T-helper 1 cell (primary cell): ENCODE measurements at places on chromosomes 12 and 14.

DNA sequence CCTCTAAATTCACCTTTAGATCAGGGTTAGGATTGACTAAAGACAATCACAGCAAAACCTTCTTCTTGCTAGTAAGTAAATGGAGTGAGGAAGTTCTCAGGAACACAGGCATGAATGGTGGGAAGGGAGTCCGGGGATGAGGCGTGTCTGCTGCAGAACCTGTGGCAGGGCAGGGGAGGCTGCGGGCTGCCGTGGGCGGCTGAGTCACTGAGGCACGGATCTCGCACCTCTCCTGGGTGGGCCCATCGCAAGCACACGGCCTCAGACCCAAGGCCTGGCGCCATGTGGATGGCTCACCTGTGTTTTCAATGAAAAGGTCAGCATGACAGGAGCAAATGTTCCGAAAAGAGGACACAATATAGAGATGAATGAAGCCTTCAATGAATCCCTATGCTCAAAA, 85.4 kb downstream of the PIWIL1 start:
- DNase-seq, result no peak

GRCh38 chr12:54195737-54196347, 7.1 kb upstream of the SMUG1 start:
- no peak for DNase-seq

GRCh38 chr12:3836641-3837040, 36.6 kb downstream of the PARP11 start:
- no peak for DNase-seq

DNA sequence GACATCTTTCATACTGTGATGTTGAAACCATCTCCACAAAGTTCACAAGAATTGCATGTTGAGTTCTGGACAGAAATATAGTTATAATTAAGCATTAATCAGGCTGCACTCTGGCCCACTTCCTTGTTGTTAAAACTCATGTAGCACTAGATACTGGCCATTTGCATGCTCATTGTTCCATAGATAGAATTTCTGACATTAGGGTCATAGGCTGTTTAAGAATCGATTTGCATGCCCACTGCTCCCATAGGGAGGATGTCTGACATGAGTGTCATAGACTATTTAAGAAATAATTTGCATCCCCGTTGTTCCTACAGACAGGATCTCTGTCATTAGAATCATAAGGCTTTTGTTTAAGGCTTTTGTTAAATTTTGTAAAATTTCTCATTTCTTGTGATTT, 50.2 kb downstream of the MYF5 start:
- no peak for DNase-seq

GRCh38 chr12:115691123-115691522, 586.4 kb downstream of the MED13L start:
- DNase-seq, result no peak

DNA sequence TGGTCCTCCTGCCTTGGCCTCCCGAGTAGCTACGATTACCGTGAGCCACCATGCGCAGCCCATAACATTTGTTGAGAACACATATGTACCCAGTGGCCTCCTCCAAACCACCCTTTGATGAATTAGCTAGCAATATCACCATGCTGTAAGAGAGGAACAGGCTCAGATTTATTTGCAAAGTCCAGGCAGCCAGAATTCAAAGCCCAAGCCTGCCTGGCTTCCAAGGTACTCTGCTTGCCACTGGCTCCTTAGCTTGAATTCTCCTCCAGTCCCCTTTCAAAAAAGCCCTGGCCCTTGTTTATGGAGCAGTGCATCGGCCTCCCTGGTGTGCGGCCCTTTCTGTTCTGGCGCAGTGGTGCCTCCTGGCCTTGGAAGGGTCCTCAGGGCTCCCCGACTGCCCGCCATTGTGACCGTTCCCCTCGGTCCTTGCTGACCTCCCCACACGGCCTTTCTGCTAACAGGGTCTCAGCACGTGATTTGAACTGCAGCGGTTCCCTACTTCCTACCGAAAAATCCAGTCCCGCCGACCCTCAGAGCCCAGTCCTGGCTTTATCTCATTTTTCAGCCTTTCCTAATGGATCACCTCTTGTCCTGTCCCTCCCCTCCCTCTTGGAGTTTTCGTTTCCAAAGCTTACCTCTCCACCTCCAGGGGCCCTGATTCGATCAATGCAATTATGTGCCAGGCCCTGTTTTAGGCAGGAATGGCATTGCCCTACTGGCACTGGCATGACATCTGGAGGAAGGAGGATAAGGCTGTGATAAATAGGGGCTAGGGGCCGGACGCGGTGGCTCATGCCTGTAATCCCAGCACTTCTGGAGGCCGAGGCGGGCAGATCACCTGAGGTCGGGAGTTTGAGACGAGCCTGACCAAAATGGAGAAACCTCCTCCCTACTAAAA, 22.0 kb downstream of the SLC25A29 start:
- no peak for DNase-seq

GRCh38 chr12:79373896-79374499, 316.8 kb downstream of the PAWR start:
- no peak for DNase-seq

DNA sequence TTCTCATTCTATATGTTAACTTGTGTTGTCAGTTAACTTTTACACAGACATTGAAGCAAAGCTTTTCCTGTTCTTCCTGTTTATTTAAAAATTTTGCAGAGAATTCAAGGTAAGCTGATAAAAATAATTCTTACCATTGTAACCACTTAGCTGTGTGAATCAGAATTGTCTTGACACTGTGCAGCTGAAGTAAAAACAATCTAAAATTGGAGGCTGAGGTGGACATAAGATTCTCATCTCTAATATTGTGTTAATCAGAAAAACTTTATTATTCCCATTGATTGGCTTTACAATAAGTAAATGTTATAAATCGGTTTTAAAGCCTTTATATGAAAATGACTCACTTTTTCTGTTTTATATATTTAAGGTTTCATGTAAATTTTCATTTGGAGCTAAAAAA, 240.3 kb upstream of the PLEKHG7 start:
- no peak for DNase-seq

GRCh38 chr12:80382254-80382653, 61.8 kb upstream of the PTPRQ start:
- no peak for DNase-seq

DNA sequence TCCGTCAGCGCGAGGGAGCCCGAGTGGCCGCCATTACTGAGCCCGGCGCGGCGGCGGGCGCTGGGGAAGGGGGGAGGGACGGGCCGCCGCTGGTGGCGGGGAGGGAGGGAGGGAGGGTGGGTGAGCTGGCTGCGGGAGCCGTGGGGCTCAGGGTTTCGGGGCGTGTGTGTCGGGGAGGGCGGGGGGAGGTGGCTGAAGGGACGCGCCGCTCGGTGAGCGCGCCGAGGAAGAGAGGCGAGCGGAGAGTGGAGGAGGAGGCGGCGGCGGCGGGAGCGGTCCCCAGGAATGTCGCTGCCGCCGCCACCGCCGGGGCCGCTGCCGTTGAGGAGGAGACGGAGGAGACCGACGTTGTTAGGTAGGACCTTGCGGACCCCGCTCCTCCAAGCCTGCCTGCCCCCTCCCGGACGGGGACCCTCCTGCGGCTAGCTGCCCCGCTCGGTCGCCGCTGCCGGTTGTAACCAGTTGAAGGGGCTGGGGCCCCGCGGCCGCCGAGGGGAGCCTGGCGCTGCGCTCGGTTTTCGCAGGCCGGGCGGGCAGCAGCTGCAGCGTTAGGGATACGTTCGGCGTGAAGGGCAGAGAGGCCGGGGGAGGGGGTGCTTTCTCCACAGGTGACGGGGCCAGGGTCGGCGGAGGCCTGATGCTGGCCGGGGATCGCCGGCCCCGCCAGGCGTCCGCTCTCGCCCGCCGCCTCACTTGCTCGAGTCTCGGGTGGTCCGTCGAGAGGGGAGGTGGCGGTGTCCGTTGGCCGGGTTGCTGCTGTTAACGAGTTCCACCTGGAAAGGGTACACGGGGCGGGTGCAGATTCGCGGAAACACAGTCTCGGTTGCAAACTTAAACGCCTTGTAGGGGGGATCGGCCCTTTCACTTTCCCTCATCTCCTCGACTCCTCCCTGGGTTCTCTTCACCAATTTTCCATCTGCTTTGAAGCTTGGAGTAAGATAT, at the start of gene ARHGAP5:
TSS of gene ARHGAP5 (plus strand) at position 224 of the 942 bp plus-strand sequence. CDS start 13,366 bp downstream, outside the sequence.
- DNase-seq, result peak; percentile 61

GRCh38 chr12:130868412-130868811, 3.5 kb upstream of the RAN start:
- no peak for DNase-seq

DNA sequence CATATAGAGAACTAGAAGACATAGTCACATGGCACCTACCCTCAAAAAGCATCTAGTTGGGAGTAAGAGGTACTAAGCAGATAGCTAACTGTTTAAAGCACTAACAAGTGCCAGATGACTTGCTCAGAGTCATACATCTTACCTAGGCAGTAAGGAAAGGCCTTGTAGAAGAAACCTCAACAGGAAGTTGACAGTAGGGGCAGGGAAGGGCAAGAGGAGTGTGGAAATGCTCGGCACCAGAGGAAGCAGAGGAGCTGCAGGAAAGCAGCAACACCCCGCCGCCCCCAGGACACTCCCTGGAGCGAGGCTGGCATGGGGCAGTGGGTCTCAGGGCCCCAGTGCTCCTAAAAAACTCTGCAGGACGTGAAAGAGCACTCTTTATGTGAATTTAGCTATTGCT, 92.9 kb downstream of the PPP2R5C start:
- no peak for DNase-seq

GRCh38 chr14:54784657-54785056, 118.0 kb downstream of the GCH1 start:
- DNase-seq, result no peak

- DNase-seq, result no peak
Measured at GRCh38 chr12:6551063-6551461, 4.8 kb downstream of the IFFO1 start.

DNA sequence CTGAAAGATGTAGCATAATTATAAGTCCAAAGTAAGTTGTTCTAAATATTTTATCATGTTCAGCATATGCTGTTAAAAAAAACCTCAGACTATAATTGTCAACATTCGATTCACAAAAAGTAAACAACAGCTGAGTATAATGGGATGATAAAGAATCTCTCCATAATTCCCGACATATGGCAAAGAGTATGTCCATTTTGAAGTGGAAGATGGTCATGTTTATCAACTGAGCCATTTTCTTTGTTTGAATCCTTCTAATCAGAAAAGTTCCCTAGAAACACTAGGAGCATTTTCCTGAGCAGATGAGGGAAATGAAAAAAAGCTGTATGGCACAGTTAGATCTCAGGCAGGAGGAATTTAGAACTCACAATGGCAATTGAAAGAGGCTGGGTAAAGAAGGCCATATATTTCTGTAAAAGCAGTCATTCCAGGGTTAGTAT, 192.1 kb upstream of the AMIGO2 start:
- no peak for DNase-seq

DNA sequence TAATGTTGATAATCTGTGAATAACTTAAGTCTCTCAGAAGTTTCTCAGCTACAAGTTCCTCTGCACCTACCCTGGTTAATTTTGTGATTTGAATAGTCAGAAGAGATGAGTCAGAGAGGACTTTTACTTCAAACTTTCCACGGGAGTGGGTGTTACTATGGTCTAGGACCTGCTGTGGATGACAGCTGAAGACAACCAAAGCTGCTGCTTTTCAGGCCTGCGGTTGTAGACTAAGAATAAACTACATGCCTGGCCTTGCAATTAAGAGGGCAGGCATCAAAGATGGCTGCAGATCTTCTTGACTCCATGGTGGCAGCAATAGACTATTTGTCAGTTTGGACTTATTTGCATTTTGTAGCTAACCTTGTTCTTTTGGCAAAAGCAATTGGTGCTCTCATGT, 227.1 kb upstream of the KRR1 start:
- no peak for DNase-seq

DNA sequence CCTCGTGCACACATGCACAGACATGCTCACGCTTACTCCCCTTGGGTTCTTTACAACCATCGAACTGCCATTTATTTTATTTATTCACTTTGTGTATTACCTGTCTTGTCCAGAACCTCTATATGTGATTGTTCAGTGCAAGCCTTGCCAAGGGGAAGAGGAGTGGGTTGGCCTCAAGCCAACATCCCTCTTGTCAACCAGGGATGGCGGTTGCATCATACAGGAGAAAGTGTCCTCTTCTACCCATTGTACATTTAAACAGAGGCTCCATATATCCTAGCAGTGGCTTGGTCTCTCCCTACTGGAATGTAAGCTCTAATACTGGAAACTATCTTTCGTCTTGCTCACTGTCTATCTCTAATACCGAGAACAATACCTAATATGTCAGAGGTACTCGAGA, 108.4 kb downstream of the C12orf42 start:
- DNase-seq, result no peak

- no peak for DNase-seq
Measured at GRCh38 chr12:100173111-100173510, 27.5 kb upstream of the ACTR6 start.

GRCh38 chr12:29427964-29428363, 47.0 kb upstream of the ERGIC2 start:
- DNase-seq, result no peak

GRCh38 chr14:46325157-46325556, 326.4 kb downstream of the RPL10L start:
- DNase-seq, result no peak

- no peak for DNase-seq
Measured at GRCh38 chr12:72677139-72677538, 405.0 kb downstream of the TRHDE start.

DNA sequence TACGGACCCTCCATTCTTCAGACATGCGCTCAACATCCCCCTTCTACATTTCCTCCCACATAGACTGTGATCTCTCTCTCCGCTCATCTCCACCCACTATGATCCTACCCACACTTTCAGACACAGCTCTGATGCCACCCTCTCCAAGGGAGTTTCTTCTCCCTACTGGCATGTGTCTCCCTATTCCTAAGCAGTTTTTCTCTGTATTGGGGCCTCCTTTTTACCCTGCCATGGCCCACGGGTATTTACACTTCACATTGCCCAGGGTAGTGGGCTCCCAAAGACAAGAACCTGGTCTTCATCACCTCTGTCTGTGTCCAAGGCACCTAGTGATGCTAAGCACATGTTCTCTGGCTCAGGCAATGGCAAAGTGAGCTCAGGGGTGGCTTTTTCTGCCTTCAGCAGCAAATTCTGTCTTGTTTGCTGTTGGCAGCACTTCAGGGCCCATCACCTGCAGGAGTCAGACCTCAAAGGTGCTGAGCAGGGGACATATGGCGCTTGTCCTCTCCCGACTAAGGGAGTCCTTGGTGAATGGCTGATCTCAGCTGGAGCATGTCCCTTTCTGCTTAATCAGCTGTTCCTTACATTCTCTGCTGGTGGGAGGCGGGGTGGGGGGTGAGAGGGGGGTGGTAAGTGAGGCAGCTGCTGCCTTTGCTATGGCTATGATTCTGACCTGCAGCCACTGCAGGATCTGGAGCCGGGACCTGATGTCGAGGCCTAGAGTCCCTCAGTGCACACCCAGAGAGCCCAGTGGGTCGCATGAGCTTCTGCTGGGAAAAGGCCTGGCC, 256.8 kb downstream of the PCNX1 start:
- DNase-seq, result no peak

DNA sequence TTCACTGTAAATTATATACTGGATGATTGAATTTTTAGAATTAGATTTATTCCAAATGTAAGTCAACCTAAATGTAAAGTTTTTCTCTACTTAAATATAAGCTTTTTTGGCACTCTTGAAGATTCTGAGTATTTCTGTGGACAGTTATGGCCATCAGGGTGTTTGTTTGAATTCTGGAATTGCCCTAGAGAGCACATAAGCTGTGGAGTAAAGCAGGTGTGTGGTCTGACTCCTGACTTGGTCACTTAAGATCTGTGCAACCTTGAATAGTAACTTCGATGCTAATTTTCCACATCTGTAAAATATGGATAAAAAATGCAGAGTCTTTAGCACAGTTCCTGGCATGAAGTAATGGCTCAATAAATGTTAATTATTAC, 64.4 kb downstream of the FUT8 start:
- no peak for DNase-seq
